Stimulated activated CD4-positive, alpha-beta T cell treated with anti-CD3 and anti-CD28 coated beads, Interleukin-12 subunit alpha, Interleukin-12 subunit beta, amount 100 ng/mL, for 24 hours (primary cell): ENCODE measurements at places on chromosomes 16 and 17.

- no peak for DNase-seq
Measured at GRCh38 chr16:1071561-1072225, 854 bp upstream of the SSTR5 start.

GRCh38 chr17:57855391-57856035, 5.7 kb upstream of the MRPS23 start:
- no peak for DNase-seq

- no peak for DNase-seq
Measured at GRCh38 chr17:2560658-2561057, 32.8 kb upstream of the PAFAH1B1 start.

DNA sequence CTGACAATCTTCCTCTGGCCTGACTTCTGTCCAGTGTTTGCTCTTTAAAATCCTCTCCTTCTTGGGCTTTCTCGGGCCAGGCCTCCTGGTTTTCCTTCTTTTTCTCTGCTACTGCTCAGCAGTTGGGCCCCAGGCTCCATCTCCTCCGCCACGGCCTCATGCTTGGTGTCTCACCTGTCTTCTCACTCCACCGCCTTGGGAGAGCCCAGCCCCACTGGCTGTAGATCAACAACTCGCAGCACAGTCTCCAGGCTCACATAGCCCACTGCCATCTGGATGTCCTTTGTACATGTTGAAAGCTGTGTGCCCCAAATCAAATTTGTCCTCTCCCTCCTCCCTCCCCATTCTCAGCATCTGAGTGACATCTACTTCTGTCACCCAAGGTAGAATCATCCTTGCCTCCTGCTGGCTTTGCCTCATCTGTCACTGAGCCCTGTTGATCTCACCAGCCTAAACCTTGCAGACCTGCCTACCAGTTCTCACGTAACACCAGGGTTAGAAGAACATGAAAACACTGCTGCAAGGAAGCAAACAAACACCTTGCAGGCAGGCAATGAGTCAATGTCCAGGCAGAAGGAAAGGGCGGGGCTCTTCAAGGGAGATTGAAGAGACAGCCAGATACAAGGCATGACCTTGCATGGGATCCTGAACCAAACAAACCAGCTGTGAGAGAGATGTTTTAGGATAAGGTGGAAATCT, 103.2 kb upstream of the SMURF2 start:
- no peak for DNase-seq

- no peak for DNase-seq
Measured at GRCh38 chr17:43721537-43722268, 36.9 kb downstream of the SOST start.

- DNase-seq = no peak
Measured at GRCh38 chr17:1931844-1932579, 93.1 kb downstream of the RTN4RL1 start.

DNA sequence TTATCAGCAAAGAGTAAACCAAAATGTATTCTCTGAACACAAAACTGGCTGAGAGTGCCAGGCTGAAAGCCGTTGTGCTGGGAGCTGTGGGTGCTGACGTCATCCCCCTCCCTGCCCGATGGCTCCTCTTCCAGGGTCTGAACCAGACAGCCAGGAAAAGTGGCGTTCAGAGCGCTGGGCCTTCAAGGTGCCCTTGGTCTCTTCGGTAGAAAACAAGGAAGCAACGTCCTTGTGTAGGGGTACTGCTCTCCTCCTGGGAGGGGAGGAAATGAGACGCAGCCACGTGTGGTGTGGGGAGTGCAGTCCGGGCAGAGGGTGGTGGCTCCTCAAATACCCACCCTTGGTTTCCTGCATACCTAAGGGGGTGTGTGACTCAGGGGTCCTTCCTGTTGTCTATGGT, 394.7 kb downstream of the SEC14L1 start:
- DNase-seq = no peak

- DNase-seq = no peak
Measured at GRCh38 chr16:19112099-19112407, 1.7 kb upstream of the ITPRIPL2 start.

DNA sequence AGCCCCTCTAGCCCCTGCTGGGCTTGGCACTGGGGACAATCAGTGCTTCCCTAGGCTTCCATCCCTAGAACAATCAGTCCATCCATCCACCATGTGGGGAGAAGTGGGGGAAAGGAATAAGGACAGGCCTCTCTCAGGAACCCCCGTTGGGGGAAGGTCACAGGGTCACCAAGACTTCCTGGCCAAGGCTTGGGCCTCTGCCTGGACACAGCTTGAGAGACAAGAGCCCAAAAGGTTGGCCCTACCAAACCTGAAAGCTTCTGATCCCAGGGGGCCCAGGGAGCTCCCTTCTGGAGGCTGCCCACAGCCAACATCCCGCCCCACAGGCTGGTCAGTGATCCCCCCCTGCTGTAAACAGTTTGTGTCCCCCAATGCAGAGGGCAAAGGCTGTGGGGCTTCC, 16.2 kb upstream of the MTMR4 start:
- DNase-seq = no peak

DNA sequence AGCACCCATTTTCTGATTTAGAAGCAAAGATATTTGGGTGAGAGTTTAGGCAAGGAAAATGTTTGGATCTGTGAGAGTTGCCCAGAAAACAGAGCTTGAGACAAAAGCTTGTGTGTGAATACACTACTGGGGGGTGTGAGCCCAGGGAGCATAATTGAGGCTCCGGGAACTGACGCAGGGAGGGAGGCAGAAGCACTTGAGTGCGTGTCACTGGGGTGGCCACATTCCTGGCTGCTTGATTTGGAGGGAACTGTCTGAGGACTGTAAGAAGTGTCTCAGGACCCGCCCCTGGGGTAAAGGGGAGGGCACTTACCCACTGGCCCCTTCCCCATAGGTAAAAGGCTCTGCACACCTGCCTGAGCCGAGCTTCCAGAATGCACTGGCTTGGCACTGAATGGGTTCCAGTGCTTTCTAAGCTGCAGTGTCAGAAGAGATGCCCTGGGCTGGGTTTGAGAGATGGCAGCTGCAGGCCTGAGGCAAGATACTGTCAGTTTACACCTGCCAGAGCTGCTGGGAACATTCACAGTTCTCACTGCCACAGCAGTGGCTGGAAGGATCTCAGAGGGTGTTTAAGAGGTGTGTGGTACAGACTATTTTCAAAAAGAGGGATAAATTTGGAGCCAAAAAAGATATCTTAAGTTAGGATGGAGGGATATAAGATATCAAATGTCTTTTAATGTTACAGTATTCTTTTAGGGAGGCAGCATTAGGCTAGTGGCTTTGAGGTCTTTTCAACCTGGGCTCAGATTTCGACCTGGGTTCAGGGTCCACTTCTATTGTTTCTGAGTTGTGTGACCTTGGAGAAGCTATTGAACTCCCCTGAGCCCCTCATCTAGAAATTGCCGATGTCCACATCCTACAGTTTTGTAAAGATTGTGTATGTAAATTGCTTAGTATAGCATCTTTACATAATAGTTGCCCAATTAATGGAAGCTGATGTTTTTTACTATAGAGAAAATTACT, 6.9 kb upstream of the TEX2 start:
- DNase-seq = no peak

- no peak for DNase-seq
Measured at GRCh38 chr16:15739950-15740349, 89.9 kb downstream of the NDE1 start.

- no peak for DNase-seq
Measured at GRCh38 chr16:86158688-86159360, 259.9 kb downstream of the IRF8 start.

DNA sequence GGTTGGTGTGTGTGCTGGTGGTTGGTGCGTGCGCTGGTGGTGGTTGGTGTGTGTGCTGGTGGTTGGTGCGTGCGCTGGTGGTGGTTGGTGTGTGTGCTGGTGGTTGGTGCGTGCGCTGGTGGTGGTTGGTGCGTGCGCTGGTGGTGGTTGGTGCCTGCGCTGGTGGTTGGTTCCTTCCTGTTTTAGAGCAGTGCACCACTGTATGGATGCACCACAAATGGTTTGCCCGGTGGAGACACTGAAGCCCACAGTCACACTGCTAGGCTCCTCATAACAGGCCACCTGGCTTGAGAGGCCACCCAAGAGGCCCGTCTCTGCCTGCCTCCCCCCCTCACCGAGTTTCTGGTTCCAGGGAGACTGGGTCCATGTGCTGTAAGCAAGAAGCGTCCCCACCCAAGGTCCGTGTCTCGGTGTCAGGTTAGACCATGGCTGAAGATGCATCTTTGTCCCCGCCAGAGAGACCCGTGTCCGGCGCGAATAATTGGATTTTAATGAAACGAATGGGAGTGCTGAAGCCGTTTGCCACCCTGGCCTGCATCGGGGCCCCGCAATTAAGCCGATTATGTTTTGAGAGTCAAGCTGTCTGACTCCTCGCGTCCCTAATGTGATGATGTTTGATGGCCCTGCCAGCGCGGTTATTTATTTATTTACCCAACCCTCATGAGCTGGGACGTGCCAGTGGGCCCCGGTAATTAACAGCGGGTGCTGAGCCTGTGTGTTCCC, 161.3 kb upstream of the GSE1 start:
- no peak for DNase-seq

- no peak for DNase-seq
Measured at GRCh38 chr17:56756536-56756935, 77.2 kb downstream of the C17orf67 start.

DNA sequence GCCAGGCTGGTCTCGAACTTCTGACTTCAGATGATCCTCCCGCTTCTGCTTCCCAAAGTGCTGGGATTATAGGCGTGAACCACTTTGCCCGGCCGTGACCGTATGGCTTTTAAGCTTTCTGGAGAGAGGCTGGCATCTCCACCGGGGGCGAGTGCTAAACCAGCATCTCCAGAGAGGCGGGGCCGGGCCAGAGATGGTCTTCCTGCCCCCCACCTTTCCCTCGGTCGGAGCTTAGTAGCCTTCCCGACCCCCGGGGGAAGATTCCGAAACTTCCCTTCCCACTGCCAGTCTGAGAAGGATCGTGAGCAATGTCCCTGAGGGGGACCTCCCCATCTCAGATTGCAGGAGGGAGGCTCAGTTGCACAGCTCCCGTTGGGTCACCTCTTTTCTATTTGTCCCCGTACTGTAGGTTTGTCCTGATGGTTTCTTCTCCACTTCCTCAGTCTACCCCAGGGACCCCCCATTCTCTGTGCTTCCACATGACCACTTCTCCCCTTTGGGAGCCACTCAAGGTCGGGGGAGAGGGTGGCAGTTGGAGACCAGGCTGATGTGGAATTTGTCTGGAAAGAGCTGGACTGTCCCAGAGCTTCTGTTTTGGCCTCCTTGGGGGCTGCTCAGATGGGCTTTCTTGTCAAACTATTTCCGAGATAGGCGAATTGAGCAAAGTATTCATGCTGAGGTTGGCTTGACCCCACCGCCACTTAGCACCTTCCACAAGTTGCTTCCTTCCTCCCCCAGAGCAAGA, 18.2 kb downstream of the IGF2BP1 start:
- DNase-seq = no peak

GRCh38 chr16:1461146-1461545, 13.7 kb downstream of the CLCN7 start:
- no peak for DNase-seq

GRCh38 chr17:4576729-4577322, 7.5 kb upstream of the SMTNL2 start:
- DNase-seq = no peak

DNA sequence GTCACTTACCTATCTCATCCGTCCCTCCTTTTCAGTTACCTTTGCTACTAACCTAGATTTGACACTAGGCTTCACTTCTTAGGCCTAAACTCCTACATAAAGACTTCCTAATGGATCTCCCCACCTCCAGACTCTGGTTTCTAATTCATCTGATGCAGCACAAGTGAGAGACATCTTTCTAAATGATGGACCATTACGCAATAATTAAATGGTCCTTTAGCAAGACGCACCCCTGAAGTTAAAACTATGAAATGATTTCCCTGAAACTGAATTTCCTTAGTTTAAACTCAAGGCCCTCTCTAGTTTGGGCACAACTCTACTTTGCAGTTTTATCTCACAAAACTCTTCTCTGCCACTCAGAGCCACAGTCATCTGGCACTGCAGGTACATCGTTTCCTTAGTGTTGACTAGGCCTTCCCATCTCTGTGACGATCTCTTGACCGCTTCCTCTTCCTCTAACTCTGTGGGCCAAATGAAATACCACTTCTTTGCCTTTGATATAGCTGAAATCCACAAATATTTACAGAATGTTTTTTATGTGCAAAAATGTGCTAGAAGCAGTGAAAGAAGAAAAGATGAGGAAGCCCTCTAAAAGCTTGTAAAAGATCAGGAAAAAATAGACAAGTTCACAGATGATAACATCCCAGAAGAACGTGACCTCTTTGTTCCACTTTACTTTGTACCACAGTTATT, 3.3 kb downstream of the SYNRG start:
- no peak for DNase-seq

DNA sequence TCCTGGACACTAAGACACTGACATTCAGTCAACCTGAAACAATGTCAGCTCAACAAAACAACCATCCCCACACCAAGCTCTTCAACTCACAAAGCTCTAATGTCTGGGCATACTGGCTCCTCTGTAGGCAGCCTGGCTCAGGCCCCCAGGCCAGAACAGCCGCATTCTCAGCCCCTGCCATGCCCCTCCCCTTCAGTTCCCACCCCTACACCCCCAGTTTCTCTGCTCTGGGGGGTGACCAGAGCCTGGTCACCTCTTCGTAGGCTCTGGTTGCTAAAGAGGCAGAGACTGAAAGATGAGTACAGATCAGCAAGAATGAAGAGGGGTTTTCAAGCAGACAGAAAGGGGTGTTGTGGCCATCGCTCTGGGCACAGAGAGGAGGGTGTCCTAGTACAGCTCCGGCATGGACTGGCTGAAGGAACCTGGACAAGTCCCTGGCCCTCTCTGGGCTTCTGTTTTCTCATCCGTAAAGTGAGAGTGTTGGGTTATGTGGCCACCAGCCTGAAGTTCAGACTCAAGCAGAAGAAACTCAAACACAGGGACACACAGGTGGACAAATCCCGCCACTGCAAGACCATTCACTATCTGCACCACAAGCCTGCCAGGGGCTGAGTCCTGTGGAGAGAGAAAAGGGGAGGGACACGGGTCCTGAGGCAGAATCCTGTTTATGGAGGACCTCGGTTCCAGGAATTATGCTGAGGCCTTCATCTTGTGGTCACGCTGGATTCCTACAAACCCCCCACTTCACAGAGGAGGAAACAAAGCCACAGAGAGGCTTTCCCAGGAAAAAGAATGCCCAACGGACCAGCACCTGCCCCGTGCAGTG, 987 bp upstream of the SLC4A1 start:
- DNase-seq = no peak

DNA sequence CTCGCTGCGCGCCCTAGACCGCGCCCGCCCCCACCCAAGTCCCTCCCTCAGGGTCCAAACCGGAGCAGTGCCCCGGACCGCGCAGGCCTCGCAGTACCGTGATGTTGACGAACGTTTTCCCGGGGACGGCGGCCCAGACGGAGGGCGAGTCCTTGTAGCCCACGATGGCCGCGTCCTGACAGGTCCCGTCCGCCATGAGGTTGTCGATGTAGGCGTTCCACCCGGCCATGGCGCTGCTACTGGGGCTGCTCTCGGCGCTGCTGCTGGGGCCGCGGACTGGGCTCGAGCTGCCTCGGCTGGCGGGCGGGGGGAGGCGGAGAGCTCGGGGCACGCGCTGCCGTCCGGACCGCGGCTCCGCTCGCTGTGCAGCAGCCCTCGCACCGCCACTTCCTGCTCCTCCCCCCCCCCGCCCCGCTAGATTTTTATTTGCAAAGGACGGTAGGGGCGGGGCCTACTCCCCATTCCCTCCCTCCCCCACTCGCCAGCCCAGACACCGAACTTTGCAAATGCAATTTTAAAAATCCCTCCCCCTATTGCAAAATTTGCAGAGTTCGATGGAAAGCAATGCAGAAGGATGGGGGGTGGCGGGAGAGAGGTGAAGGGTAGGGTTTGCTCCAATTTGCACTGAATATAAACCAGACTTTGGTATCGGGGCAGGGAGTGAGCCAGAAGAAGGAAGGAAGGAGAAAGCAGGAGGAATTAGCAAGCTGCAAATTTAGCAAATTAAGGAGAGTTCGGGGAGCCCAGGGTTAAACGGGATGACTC, at the start of gene PFN1:
PFN1 (minus strand) TSS at position 365 of the 765 bp plus-strand sequence; CDS start at position 229, 136 bp downstream.
- peak; percentile 86 for DNase-seq
